ENCODE measurements at places on chromosomes 5 and 9. TPM values are rescaled to one million over a fixed set of nuclear protein-coding genes. Genes with fewer than 3 reads are reported as not detected.

- no peak for DNase-seq
Observed at GRCh38 chr5:140631831-140632365, 1.1 kb downstream of the CD14 start.

DNA sequence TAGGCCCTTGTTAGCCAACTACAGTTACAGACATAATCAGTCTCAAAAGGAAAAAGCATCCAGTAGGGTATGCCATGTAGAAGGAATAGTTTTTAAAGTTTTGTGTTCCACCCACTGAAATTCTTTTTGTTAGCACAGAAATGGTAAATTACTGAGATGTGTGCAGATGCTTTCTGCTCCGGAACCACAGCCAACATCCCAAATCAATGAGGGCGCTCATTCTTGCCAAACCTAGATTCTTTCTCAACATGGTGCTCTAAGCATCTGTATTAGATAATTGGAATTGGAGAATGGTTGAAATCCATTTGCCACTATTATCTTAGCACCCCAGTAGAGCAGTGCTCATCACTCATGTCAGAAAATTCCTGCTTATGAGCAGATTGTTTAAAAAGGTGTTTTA, 127.8 kb downstream of the SEC61B start:
- DNase-seq, result no peak

DNA sequence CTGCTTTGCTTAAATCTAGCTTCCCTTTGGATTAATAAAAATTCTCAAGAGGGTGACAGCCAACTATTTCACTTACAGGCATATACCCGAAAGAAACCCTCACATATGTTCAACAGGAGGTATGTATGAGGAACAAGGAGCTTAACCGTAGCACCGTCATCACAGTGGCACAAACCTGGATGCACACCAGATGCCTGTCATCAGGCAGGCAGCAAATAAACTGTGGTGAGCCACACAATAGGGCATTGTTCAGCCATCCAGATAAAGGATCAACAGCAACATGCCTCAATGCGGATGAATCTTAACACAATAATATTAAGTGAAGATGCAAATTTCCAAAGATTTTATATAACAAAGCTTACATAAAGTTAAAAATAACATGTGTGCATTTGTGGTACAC, 5.5 kb upstream of the TNFSF15 start:
- peak; percentile 23 for DNase-seq

- DNase-seq, result no peak
Observed at GRCh38 chr5:22076586-22076985, 776.6 kb downstream of the CDH12 start.

Gene GABRA1
- not detected for total RNA-seq

Gene LIX1
- total RNA-seq, result not detected

DNA sequence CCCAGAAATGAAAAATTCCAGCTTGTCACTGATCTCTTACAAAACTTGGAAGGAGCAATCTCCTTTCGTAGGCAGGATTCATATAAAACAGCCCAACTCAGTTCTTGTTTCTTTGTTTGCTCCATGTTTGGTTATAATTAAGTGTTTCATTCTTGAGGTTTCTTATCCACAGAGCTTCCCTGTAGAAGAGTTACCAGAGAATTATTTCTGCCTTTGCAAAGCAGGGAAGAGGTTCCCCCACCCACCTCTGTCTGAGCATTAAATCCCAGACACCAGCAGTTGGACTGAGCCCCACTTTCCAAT, 34.1 kb upstream of the RAI14 start:
- DNase-seq, result no peak

DNA sequence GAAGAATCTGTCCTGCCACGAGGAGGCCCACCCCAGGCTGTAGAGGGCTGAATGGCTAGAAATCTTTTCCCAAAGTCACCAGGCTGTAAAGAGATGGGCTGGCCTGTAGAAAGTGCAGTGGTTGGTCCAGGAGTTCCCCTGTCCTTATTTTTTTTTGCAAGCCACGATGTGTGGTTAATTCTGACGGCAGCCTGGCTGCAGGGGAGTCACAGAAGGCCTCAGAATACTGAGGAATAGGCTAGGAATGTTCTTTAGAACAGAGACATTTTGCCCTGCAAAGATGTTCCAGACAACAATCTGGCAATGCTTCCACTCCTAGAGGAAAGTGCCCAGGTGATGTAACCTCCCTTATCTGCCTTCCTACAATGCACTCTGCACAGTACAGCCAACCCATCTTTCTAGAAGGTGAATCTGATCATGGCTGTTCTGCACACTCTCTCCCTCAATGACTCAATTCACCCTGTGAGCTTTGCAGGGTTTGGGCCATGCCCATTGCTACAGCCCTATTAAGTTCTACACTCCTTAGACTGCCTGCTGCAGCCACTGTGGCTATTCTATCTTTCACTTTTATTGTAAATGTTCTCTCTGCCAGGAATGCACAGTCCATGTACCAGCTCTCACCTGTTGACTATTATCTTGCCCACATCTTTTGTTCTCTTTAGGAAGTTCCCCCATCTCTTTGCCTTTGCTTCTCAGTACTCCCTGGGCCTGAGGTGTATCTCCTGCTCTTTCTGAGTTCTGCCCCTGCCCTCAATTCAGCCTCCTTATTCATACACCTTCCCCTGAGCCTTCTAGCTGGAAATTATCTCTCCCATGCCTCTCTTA, 377.8 kb upstream of the CLINT1 start:
- no peak for DNase-seq

Gene OR1Q1
- total RNA-seq, result not detected

DNA sequence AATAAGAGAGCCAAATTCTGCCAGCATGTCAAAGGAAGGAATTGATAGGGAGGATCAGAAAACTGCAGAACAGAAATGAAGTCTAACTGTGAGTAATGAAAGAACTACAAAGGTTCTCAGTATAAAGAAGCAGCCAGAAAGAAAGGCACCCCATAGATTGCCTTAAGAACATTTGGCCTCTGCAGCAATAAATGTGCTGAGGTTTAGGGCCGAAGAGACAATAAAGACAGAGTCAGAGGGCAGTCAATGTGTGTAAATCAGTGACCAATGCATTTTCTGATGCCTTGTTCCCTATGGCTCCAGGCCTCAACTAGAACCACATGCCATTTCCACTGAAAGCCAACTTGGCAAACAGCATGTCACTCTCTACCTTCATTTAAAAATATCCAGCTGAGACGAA, 281.0 kb downstream of the HINT1 start:
- no peak for DNase-seq

DNA sequence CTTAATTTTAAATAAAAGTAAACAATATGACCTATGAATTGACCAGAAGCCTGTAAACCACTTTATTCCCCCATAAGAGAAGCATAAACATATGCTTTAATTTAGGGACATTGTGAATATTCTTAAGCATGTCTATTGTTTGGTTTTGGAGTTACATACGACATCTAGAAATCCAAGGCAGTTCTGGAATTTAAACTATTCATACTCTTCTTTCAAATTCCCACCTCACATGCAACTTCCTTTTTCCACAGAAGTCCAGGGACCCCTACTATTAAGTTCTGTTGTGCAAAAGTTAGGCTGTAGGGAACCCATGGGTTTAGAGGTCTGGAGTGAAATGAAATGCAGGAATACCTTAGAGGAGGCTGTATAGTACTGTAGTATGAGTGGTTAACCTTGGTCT, 2.1 kb downstream of the RIC1 start:
- no peak for DNase-seq

- DNase-seq, result no peak
Observed at GRCh38 chr5:179297026-179297425, 48.2 kb downstream of the ADAMTS2 start.

- DNase-seq, result no peak
Observed at GRCh38 chr9:81841333-81841732, 86.9 kb upstream of the SPATA31D4 start.

Gene MZB1
- not detected for total RNA-seq

DNA sequence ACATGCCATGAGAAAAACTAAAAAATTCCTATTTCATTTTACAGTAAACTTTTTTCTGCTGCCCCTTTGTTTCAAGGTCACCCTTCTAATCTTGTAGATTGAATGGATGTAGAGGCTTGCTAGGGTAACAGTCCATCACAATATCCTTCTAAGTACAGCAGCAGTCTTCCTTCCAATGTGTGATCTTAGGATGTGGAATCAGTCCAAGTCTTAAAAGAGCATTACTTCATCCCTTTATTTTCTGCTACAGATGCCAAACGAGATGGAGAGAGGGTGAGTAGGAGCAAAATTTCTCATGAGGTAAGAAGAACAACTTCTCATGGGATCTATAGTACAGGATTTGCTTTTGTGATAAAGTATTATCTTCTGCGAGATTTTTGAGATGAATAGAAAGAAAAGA, 704 bp upstream of the IL33 start:
- DNase-seq, result no peak

DNA sequence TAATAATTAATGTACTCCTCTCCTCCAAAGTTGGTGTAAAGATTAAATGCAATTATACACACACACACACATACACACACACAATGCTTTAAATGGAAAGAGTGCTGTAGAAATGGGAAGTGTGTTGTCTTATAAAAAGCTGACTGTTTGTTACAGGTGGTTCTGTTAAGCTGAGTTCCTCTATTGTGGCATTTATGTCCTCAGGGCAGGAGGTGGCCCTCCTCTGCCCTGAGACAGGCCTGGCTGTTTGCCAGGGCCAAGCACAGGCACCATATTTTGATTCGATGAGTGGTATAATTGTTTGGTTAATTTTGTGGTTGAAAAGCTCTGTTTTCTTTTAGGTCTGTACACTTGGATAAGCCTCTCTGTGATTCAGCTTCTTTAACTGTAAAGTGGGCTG, 573.9 kb downstream of the KIF4B start:
- DNase-seq, result no peak

GRCh38 chr5:172943906-172944305, 15.3 kb upstream of the RPL26L1 start:
- DNase-seq, result peak; percentile 47

Data from dermis microvascular lymphatic vessel endothelial cell (primary cell).